ENCODE measurements at places on chromosomes 4 and X.

- DNase-seq, result no peak
Measured at GRCh38 chrX:18668071-18668835, 3.7 kb downstream of the RS1 start.

DNA sequence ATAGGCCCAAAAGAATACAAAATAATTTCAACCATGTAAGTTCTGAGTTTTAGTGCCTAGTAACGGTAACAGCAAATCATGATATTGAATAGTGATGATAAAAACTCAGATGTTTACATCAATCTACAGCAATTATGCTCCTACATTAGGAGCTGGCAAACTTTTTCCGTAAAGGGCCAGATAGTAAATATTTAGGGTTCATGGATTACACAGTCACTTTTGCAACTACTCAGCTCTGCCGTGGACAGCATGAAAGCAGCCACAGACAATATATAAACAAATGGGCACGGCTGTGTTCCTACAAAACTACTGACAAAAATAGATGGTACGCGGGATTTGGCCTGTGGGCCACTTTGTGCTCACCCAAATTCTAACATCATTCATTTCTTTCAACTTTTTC, 167.8 kb upstream of the NAP1L5 start:
- no peak for DNase-seq

DNA sequence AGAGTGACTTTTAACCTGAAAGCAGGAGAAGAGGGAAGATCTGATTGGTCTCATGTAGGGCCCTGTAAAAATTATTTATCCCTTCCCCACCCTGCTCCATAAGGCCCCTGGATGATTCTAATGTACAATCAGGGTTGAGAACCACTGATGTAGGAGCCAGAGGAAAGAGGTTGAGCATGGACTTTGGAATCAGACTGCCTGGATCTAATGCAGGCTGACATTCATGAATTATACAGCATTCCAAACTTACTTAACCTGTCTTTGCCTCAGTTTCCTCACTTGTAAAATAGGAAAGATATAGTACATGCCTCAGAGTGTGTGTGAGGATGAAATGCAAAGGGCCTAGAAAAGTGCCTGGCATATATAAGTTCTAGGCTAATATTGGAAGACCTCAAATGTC, 47.0 kb downstream of the STX18 start:
- no peak for DNase-seq

DNA sequence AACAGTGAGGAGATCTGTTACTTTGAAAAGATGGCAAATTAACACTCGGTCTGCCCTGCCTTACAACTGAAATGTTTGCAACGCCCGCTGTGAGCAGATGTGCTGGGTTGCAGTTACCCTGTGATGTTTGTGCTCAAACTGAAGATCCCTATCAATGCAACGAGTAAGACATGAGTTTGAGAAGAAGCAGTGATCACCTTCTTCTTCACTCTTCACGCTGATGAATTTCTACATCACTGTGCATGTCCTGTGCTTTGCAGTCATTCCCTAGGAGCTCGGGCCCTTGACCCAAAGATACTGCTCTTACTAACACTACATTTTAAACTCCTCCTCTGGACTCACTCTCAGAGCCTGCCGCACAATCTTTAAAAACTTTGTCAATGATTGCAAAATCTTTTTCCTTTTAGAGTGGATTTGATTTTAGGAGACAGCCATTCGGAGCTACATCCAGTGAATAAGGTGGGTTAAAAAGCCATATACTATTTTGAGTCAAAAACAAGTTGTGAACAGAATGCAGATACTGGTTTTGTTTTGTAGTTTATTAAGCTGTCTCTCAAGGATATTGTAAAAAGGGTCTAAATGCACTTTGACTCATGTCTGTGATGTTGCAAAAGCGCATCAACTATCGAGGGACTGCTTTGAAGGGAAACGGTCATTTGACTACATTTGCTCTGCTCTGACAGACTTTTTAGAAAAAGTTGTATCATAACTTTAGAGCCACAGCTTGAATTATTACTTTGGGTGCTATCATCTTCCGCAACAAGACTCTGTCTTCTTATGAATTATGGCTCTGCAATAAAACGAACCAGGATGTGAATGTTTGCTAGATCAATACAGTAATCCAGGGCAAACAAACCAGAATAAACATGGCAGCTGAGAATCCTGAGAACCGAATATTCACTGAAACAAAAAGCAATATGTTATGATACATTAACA, 5.7 kb upstream of the RHOH start:
- no peak for DNase-seq

- DNase-seq, result no peak
Measured at GRCh38 chr4:150259861-150260567, 181.8 kb downstream of the DCLK2 start.

DNA sequence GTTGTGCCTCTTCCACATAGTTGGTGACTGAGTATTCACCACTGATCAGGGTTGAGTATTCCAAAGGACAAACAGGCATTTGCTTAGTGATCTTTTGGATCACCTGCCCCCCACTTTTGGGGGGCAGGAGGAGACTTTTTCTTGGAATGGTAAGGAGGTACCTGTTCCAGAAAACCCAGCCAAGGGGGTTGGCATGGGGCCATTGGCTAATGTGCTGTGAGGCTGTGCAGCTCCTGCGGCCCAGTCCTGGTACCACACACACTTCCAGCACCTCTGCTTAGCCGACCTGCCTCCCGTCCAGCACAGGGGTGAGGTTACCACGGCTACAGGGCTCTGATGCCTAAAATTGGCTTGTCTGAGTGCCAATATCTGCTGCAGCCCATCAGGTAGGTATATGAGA, 40.1 kb upstream of the MGST2 start:
- DNase-seq, result no peak

DNA sequence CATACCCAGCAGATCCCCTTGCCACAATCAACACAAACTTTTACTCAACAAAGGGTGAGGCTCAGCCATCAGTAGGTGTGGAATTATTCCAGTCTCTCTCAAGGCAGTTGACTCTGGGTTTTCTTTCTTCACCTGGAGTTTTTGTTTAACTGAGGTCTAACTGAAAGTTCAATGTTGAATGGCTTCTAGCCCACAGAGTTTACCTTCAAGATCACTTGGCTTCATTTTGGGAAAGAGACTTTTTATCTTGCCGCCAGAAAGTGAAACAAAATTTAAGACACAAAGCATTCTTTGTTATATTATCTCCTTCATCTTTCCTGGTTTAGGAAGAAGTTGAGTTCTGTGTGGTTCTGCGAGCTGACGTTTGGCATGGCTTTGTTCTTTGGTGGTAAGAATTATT, 83.8 kb upstream of the RASGEF1B start:
- DNase-seq, result no peak

GRCh38 chrX:50718776-50719175, 95.2 kb downstream of the SHROOM4 start:
- no peak for DNase-seq

- DNase-seq, result no peak
Measured at GRCh38 chr4:168514249-168514852, 17.5 kb downstream of the PALLD start.

GRCh38 chrX:129529685-129530281, 6.5 kb upstream of the SMARCA1 start:
- DNase-seq, result no peak

DNA sequence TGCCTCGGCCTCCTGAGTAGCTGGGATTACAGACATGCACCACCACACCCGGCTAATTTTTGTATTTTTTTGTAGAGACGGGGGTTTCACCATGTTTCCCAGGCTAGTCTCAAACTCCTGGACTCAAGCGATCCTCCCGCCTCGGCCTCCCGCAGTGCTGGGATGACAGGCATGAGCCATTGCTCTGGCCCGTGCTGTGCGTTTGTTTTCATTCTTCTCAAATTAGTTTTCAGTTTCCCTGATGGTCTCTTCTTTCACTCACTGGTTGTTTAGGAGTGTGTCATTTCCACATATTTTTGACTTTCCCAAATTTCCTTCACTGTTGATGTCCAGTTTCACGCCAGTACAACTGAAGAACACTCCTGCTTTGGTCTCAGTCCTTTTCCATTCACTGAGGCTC, 31.8 kb downstream of the SH3TC1 start:
- DNase-seq, result no peak

GRCh38 chr4:39045827-39046221, 13.6 kb upstream of the TMEM156 start:
- no peak for DNase-seq

GRCh38 chr4:153409412-153409811, 56.7 kb upstream of the TMEM131L start:
- no peak for DNase-seq

GRCh38 chr4:126614356-126614855, 1018.4 kb upstream of the INTU start:
- DNase-seq, result no peak

- DNase-seq, result no peak
Measured at GRCh38 chr4:125350470-125351135, 35.8 kb downstream of the FAT4 start.

GRCh38 chr4:99202536-99202935, 16.5 kb downstream of the ADH6 start:
- no peak for DNase-seq

GRCh38 chr4:173821036-173821435, 291.0 kb upstream of the HAND2 start:
- no peak for DNase-seq

DNA sequence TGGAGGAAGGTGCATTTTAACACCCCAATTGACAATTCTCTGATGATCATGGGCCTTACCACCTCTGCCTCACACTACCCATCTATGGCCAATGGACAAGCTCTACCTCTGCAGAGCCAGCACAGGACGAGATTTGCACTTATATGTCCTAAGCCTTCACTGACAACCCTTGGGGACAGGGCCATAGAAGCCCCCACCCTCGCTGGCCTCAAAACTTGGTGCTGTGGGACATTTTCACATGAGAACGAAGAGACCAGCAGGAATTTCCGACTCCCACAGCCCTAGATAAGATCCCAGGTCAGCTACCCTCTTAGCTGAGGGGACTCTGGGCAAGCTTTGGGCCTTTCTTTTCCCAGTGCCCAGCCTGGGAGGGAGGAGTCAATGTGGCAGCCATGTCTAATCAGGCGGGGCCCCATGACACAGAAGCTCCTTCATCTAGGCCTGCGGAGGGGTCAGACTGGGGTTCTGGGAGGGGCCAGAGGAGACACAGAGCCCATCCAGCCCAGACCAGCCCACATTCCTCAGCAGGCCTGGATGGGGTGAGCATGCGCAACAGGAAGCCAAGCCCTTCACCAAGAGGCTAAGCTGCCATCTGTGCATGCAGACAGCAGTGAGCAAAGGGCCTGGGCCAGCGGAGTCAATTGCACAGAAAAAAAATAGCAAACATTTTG, 12.1 kb downstream of the PJA1 start:
- no peak for DNase-seq

DNA sequence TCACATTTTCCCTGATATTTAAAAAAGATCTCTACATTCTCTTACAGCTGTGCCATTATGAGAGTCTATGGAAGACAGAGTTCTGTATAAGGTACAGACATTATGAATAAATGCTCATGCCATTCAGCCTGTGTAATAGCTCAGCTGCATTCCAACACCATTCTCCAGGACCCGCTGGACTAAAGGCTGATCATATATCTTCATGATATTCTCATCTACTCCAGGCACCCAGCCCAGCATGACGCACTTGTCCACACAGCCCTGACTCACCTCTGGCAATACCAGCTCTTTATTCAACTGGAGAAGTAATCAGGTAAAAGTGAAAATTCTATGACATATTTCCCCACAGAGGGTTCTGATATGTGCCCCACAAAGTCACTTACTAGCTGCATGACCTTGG, 437.5 kb upstream of the FGF16 start:
- DNase-seq, result no peak

DNA sequence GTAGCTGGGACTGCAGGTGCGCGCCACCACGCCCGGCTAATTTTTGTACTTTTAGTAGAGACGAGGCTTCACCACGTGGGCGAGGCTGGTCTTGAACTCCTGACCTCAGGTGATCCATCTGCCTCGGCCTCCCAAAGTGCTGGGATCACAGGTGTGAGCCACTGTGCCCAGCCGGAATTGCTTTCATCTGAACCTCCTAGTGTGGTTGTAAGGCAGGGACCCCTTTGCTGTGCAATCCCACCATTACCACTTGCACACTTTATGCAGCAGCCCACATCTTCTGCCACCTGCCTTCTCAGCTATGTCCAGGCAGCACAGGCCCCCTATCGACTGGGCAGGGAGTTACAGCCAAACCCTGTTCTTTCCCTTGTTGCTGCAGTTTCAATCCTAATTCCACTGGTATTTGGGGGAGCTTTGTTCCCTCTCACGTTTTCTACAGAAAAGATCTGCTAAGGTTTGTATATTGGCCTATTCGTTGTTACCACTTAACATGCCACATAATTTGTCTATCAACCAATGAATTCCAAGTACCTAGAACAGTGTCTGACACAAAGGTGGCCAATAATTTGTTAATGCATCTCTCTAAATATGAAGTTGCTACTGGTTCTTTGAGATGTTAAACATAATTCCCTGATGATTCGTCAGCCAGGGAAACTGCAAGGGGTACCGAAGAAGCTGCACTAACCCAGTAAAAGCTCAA, 6.5 kb downstream of the RPL39 start:
- peak; percentile 58 for DNase-seq

DNA sequence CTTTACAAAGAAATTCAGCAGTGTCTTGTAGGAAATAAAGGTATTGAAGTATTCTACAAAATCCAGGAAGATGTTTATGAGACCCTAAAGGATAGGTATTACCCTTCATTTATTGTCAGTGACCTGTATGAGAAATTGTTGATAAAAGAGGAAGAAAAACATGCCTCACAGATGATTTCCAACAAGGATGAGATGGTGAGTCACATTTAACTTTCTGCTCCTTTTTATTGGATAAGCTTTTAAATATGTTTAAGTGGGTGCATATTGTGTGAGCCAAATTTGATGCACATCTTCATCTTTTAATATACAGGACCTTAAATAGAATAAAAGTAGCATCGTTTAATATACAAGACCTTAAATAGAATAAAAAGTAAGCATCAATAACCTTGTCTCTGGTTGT, 72.1 kb downstream of the LRP2BP start:
- no peak for DNase-seq

DNA sequence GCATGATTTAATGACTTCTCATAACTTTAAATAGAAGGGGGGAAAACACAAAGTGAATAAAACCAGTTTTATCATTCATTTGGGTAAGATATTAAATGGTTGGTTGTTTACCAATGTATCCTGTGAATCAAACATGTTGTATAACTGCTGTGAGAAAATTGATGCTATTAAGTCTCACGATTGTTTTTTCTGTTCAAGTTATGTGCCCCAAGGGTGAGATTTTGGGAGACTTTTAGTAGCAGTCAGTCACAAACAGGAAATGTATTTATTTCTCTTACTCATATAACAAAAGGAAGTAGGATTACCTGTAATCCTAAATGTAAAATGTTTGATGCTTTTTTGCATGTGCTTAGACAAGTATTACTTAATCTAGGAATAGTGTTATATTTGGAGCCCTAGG, 39.2 kb downstream of the MTHFD2L start:
- DNase-seq, result no peak

GRCh38 chr4:83062739-83063138, 27.8 kb downstream of the COPS4 start:
- no peak for DNase-seq

DNA sequence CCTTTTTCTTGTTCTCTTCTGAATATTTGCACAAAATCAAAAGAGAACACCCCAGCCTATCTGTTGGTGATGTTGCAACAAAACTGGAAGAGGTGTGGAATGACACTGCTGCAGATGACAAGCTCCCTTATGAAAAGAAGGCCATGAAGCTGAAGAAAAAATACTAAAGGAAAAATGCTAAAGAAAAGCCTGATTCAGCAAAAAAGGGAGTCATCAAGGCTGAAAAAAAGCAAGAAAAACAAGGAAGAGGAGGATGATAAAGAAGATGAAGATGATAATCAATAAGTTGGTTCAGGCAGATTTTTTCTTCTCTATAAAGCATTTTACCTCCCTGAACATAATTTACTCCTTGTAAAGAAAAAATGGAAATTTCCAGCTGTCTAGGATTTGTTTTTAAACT, 1538.8 kb downstream of the RPA4 start:
- DNase-seq, result no peak

Data from stimulated activated CD4-positive, alpha-beta T cell treated with anti-CD3 and anti-CD28 coated beads, Interleukin-12 subunit alpha, Interleukin-12 subunit beta, amount 100 ng/mL, for 48 hours (primary cell).